ENCODE measurements at places on chromosomes 2 and 18.

- no peak for DNase-seq
These were observed 61.7 kb downstream of the MAP4K4 start for GRCh38 chr2:101759162-101759561.

GRCh38 chr2:26737221-26737620, 26.9 kb upstream of the SLC35F6 start:
- no peak for DNase-seq

GRCh38 chr2:3651691-3652648, 6.0 kb upstream of the ALLC start:
- DNase-seq = no peak

GRCh38 chr2:168640039-168640438, 162.4 kb upstream of the NOSTRIN start:
- DNase-seq = no peak

- no peak for DNase-seq
These were observed 11.2 kb downstream of the RELCH start for GRCh38 chr18:62198259-62198658.

DNA sequence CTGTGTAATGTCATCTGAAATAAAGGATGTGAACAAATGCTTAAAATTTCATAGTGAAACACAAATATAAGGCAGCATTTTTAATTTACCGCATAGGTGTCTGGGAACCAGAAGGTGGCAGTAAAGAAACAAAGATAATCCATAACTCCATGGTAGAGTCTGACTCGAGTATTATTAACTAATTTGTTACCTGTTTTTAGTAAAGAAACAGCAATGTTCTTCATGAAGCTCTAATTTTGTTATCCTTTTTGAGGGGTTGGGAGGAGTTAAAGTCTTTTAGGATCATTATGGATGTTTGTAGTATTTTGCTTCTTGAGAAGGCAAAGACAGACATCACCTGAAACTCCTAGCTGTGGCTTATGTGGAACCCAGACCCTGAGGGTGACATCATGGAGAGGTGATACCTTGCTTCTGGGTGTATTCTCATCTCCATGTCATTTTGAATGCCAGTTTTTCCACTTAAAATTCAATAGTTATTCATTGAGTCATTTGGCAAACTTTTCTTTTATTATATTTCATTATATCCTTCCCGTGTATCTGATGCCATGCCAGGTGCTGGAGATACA, 286.2 kb upstream of the EPAS1 start:
- DNase-seq = no peak

DNA sequence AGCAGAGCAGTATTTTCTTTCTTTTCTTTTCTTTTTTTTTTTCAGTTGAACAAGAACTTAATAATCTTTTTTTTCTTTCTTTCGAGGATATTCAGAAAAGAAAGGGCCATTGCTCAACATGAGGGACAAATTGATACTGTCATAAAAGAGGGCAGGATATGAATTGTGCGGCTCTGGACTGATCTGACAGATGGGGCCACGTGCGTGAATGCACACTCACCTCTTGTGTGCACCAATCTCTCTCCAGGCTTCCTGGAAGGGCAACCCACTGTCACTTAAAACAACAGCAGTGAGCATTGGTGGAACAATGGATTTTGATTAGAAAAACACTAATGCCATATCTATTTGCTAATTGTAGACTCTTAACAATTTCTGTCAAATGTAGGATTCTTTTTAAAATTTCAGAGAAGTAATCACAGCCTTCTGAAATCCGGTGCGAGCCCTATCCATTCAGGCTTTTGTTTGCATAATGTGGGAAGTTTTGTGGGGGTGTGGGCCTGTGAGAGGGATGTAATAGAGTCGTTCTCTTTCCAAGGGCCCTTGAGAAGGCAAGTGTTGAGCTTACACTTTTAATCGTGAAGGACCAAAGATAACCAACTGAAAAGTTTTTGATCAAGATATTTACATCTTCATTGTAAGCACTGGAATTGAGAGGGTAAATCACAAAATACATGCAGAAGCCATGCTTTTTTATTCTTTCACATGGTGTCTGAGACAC, 298.8 kb downstream of the SP3 start:
- DNase-seq = no peak

DNA sequence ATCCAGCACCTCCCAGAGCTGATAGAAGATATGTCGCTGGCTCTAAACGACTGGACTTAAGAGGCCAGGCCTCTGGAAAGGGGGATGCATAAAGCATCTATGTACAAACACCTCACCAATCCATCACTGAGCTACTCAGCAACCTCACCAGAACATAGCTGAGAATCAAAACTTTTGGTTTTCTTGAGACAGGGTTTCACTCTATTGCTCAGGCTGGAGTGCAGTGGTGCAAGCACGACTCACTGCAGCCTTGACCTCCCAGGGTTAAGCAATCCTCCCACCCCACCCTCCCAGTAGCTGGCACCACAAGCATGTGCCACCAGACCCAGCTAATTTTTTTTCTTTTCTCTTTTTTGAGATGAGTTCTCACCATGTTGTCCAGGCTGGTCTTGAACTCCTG, 62.9 kb upstream of the MSH6 start:
- DNase-seq = no peak

Measured in upper lobe of right lung (tissue), 1 donor.